ENCODE measurements at places on chromosomes 16 and 17.

- DNase-seq, result no peak
Measured at GRCh38 chr16:10308305-10309193, 77.3 kb upstream of the ATF7IP2 start.

- DNase-seq, result no peak
Measured at GRCh38 chr17:63929860-63930766, 2.0 kb downstream of the CD79B start.

DNA sequence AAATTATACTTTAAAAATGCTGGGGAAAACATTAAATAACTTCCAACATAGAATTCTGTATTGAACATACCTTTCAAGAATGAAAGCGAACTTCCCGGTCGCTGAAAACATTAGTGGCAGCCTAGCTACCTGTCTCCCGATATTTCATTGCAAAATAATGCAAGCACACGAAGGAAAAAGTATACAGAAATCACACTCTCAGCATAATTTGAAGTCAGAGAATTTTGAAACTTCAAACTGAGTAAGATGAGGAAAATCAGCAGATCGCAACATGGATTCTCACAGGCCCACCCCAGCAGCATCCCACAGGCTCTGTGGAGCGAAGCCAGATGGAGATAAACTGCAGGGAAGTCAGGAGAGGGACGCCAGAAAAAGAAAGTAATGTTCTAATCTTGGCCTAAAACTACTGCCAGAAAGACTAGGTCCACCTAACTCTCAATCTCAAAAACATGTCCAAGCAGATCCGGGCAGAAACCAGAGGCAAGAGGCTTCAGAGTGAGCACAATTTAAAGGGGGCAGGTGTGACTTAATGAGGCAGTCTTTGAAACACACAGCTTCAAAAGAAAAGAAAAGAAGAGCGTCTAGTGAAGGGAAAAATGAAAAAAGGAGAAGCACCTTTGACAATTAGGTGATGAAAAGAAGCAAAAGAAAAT is 4.8 kb upstream of the GOSR1 start:
- no peak for DNase-seq

DNA sequence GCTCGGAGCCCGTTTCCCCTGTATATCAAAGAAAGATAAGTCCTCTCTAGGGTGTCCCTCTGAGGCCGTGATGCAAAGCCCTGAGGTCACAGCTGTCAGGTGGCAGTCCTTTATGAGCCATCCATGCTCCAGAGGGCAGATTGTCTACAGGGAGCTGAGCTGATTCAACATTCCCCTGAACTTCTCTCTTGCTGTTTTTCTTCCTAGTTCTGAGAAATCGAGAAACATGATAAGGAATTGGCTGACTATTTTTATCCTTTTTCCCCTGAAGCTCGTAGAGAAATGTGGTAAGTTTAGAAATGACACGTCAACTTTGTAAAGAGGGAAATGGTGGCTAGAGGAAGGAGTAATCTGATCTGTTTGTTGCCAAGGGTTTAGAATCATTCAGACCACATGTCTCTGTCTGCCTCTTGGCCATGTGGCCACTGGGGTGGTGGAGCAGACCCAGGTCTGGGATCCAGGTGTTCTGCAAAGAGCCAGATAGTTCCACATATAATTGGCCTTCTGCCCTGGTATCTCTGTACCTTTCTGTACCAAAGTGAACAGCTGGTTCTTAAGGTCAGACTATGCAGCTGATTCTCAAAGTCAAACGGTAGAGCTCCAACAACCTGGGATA is 3.5 kb downstream of the CTNS start:
- no peak for DNase-seq

DNA sequence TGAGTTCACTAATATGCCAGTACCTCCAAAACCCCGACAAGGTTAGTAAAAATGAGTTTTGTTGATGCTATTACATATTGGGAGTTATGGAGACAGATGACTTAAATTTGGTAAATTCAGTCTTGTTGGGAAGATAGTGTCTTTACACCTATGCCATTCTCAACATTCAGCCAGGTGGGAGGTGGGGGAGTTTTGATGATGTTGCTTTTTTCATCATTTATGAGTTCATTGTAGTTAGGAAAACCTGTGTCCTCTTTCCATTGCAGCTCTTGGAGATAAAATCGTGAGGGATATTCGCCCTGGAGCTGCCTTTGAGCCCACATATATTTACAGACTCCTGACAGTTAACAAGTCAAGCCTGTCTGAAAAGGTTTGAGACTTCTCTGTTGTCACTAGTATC is 59.9 kb upstream of the CRISPLD2 start:
- no peak for DNase-seq

DNA sequence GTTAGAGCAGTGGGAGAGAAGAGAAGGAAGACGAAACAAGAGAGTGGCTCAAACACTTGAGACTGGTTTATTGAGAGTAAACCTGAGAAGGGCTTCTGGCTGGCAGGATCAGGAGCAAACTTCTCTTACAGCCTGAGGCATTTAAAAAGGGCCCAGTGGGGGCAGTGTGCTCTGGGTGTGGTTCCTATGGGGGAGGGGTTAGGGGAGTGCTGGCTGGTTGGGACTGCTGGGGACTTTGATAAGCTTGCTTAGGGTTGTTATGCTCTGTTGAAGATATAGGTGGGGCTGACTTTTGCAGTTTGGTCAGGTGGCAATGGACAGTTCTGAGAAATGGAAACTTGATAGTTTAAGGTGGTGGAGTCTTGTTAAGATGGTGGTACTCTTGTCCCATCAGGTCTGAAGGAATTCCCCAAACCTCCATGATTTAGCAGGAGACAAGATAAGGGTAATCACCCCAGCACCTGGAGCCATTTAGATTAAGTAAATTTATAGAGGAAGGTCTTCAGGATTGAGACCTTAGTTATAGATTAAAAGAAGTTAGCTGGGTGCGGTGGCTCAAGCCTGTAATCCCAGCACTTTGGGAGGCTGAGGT is 79.3 kb downstream of the EMP2 start:
- no peak for DNase-seq
